ENCODE measurements at places on chromosomes 16 and 17. TPM values are rescaled to one million over a fixed set of nuclear protein-coding genes. Genes with fewer than 3 reads are reported as not detected.

CSH1 gene
- polyA plus RNA-seq, result not detected

DNA sequence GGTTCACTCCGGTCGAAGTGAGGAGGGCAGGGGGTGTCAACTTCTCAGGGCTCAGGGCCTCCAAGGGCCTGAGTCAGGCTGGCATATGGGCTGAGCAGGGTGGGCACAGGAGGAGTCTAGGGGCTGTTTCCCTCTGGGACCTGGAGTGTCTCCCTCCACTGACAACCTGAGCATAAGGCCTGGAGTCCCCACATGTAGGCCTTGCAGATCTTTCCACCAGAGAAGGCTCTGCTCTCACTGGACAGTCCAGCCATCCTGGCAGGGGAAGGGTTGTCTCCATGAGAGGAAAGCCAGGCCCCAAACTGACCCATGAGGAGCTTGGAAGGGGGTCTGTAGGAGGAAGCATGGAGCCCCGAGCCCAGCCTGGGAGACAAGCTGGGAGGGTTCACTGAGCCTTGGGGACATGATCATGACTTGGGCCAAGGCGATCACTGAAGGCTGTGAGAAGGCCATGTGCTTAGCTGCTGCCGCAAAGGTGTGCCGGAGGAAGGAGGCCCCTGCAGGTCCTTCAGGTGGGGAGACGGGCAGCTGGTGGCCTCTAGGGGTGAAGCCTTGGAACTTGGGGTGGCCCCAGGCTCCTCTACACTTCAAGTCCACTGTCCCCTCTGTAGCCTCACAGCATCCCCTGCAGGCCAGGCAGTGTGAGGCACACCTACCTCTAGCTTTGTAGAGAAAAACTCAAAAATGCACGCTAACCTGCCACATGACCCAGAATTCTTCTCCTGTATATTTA, 9.9 kb downstream of the CMTM2 start:
- DNase-seq, result peak; percentile 18

DNA sequence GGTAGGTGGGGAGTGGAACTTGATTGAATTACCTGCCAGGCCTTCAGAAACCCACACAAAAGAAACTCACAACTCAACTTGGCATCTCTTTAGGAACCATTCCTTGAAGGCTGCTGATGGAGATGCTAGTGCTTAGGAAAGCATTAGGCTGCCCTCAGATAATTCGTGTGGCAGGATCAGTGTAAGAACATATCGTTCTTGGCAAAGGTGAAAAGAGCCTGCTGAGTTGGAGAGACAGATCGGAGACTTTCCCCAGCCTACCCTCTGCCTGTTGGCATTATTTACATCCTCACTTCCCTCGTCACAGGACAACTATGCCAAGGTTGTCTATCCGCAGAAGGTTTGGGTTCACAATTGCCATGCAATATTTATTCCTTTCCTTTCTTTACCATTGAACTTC, 120.0 kb upstream of the HS3ST3A1 start:
- no peak for DNase-seq

DNA sequence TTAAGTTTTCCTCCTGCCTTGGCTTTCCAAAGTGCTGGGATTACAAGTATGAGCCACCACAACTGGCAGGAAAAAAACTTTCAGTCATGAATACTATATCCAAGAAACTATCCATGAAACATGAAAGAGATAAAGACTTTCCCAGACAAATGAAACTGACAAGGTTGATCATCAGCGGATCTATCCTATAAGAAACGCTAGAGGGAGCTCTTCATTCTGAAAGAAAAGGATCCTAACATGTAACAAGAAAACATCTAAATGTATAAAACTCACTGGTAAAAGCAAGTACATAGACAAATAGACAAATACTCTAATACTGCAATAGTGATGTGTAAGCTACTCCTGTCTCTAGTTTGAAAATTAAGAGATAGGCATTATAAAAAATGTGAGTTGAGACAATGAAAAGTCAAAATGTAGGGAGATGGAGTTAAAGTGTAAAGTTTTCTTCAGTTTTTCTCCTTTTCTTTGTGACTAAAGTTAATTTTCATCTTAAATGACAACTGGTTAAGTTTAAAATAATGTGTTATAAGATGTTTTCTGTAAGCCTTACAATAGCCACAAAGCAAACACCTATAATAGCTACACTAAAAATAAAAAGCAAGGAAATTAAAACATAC, 79.6 kb upstream of the TEKT1 start:
- DNase-seq, result peak; percentile 57

GRCh38 chr17:28643983-28644786, 773 bp downstream of the BLTP2 start:
- peak; percentile 55 for DNase-seq

- DNase-seq, result no peak
These were observed 443.2 kb downstream of the XYLT1 start for GRCh38 chr16:17027488-17028129.

SYCE1L gene
- not detected for polyA plus RNA-seq

DNA sequence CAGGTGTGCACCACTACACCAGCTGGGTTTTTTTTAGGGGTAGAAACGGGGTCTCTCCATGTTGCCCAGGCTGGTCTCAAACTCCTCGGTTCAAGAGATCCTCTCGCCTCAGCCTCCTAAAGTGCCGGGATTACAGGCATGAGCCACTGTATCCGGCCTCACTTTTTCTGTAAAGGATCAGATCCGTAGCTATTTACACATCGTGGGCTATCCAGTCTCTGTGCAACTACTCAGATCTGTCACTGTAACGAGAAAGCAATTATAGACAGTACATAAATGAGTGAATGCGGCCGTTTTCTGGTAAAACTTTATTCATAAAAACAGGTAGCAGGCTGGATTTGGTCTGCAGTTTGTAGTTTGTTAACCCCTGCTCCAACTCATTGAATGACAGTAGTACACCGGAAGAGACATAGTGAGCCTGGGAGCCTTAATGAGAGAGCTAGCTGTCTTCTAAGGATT, 44.5 kb downstream of the VMP1 start:
- no peak for DNase-seq

GRCh38 chr17:72724267-72724666, 368.2 kb downstream of the SLC39A11 start:
- peak; percentile 66 for DNase-seq

SHISA6 gene
- not detected for polyA plus RNA-seq

DNA sequence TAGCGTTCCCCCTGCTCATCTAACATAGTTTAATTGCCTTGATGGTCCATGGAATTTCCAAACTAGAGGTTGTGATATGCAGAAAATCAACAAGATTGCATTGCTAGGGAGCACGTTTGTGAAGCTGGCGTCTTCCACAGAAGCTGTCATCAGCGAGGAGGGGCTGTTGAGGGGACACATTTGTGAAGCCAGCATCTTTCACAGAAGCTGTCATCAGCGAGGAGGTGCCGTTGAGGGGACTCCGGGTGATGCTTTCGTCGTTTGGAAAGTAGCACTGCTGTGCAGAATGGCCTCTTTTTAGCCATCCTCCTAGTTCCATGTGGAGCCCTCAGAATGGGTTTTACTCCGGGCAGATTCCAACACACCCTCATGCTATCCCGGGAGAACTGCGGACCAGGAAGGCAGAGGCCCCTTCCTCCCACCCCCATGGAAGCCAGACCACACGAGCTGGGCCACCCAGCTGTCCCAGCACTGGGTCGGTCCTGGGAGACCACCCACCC, 119.6 kb upstream of the CHMP6 start:
- no peak for DNase-seq

DNA sequence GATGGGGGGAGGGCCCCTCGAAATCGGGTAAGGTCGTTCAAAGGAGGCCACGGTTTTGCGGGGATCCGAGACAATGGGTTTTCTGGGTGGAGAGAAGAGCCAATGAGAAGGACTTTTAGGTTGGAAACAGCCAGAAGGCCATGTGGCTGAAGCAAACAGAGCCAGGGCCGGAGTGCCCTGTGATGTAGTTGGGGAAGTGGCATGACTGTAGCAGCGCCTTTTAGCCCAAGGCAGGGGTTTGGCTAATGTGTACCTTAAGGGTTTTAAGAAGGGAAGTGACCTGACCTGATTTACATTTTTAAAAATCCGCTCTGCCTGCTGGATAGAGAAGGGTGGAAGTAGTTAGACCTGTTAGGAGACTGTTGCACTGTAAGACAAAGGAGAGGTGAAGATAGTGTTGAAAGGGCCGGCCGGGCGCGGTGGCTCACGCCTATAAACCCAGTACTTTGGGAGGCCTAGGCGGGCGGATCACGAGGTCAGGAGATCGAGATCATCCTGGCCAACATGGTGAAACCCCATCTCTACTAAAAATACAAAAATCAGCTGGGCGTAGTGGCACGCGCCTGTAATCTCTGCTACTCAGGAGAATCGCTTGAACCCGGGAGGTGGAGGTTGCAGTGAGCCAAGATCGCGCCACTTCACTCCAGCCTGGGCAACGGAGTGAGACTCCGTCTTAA, 1.0 kb downstream of the LYRM1 start:
- peak; percentile 54 for DNase-seq

MRPL27 gene
- 156 TPM for polyA plus RNA-seq

DNA sequence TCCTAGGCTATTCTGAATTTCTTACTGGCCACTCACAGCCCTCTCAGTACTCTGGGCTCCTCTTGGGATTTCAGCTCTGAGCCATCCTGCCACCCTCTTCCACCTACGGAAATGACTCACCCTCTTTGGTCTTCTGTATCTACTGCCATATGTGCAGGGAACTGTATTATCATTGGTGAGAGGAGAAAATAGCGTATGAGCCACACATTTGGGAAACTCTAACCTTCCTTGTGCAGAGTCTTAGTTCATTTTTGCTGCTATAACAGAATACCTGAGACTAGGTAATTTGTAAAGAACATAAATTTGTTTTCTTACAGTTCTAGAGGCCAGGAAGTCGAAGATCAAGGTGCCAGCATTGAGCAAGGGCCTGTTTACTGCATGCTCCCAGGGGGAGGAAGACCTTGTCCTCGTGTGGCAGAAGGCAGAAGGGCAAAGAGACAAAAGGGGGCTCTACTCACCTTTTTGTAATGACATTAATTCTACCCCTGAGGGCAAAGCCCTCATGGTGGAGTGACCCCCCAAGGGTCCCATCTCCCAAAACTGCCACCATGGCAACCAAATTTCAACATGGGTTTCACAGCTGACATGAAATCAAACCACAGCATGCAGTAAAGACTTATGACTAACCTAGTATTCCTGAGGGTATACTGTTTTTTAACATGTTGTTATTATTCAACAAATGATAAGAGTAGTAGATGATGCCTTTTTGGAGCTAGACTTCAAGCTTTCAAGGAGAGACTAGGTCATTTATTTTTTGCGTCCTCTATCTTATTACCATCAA, 191.8 kb downstream of the PRKCA start:
- peak; percentile 94 for DNase-seq

GRCh38 chr16:82062645-82063058, 27.6 kb downstream of the HSD17B2 start:
- DNase-seq, result peak; percentile 71

- peak; percentile 99 for DNase-seq
These were observed 437.2 kb downstream of the HS3ST3B1 start for GRCh38 chr17:14737984-14738651.

GRCh38 chr17:17661134-17661533, 20.1 kb upstream of the RAI1 start:
- no peak for DNase-seq

PRSS27 gene
- 0.83 TPM for polyA plus RNA-seq

GRCh38 chr16:89658221-89658879, 714 bp downstream of the SPATA33 start:
- no peak for DNase-seq

RSAD1 gene
- polyA plus RNA-seq, result 19.2 TPM

- no peak for DNase-seq
These were observed 24.9 kb downstream of the ACSF3 start for GRCh38 chr16:89118361-89119165.

SP2 gene
- polyA plus RNA-seq, result 13.8 TPM

ESRP2 gene
- 0.14 TPM for polyA plus RNA-seq

DNA sequence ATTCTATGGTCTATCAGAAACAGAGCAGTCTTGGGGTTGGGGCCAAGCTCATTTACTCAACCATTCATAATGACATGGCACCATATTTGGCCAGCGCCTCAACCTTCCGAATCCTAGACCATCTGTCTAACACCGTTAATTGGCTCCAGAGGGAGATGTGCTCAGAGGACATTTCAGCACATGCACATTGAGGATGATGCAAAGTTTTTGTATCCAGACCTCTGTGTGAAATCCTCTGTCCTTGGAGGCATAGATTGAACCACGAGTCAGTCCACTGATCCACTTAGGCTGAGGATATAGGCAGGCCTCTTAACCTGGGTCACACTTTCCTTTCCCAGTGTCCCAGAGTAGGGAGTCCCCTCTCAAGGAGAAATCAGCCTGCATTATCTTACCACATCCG, 85.5 kb downstream of the SHISA6 start:
- DNase-seq, result no peak

DNA sequence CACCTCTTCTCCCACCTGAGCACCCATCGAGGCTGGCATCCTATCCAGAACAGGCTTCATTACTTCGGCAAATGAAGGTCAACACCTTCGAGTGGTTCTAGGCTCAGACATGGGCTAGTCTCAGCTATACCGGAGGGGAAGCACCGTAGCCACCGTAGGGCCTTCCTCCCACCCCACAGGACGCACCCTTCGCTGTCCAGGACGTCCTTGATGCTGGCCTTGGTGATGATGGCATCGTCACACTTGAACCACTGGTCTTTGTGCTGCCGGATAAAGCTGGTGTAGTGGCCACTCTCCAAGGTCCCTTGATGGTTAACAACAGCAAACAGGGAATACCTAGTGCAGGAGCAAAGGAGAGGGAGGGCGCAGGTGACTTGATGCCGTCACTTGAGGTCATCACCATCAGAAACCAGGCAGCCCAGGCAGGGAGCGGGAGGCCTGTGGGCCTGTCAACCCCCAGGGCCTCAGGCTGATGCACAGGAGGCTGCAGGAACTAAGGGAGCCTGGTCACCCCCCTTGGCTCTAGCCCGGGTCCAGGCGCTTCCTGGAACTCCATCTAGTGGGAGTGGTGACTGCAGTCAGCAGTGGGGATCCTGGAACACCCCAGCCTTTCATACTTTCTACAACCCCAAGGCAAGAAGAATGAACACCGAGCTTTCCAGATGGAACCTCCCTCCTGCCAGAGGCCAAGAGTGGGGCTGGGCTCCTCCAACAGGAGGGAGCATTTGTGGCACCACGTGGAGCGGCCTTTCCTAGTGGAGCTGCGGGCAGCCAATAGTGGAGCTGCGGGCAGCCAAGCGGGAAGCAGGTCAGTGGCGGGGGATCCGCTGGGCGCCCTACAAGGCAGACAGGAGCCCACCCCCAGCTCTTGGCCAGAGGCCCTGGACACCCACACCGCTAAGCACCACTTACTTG, 38.5 kb downstream of the USP22 start:
- no peak for DNase-seq

Measured in IMR-90 (cell line).